ENCODE measurements at places on chromosomes 1 and 21. TPM values are rescaled to one million over a fixed set of nuclear protein-coding genes. Genes with fewer than 3 reads are reported as not detected.

TNN gene
- total RNA-seq = not detected

DNA sequence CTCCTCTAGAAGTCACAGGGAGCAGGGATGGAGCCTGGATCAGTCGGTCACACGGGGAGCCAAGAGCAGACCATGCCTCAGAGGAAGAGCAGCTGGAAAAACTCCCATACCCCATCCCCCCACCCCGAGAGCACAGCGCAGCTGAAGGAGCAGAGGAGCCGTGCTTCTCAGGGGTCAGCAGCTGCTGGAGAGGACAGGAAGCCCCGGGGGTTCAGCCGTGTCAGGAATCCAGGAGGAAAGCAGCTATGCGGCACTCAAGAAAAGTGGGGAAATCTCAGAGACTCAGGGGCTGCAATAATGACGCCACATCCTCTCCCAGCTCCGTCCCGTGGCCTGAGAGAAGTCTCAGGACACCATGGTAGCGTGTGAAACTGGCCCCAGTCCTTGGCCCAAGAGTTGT, 102.3 kb downstream of the NPHP4 start:
- ATAC-seq = no peak

LAD1 gene
- 328 TPM for total RNA-seq

KRTAP19-1 gene
- not detected for total RNA-seq

DNA sequence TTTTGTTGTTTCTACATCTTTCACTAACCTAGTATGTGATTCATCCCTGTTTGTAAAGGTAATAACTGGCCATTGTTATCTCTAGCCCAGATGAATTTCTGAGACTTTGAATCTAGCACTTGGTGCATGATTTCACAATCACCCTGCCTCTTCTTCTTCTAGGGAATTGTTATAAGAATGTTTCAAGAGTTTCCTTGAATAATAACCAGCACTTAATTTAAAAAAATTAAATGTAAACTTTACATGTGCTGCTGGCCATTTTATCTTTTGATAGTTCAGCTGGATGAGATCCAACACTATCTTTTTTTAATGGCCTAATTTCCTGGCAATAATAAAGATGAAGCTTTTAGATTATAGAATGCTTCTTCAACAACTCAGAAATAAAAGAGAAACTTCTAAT, 31.8 kb downstream of the UBE2U start:
- no peak for ATAC-seq

GRCh38 chr1:22749919-22750684, 39.5 kb downstream of the EPHB2 start:
- peak; percentile 90 for ATAC-seq

DNA sequence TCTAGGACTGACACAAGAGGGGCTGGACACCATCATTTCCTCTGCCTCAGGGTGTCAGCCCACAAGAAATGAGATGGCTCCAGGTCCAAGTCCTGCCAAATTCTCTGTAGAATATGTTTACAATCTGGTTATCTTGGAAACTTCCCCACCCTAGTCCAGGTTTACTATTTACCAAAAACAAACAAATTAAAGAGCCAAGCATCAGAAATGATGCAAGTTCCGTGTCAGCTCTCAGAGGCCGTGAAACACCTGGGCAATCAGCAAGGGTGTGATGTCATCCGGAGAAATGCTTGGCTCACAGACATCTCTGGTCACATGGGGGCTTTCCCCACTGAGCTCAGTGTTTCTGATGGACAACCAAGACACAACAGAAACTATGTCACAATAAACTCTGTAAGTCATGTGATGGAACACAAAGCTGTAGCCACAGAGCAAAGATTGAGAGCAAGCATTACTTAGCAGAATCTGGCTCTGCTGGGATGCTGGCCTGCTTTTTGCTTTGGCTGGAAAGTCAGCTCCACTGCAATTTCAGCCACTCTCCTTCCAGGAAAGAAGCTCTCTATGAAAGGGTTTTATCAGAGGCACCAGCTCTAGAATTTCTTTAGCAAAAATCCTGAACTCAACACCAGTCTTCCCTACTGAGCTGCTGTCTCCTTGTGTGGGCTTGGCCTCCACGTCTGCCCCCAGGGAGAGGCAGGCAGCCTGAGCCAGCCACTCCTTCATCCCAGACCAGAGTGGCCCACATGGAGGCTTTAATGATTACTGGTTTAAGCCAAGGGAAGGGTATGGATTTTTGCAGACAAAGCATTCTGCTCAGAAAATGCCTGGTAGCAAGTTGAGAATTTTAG, 55.9 kb downstream of the NENF start:
- ATAC-seq = peak; percentile 55

DNA sequence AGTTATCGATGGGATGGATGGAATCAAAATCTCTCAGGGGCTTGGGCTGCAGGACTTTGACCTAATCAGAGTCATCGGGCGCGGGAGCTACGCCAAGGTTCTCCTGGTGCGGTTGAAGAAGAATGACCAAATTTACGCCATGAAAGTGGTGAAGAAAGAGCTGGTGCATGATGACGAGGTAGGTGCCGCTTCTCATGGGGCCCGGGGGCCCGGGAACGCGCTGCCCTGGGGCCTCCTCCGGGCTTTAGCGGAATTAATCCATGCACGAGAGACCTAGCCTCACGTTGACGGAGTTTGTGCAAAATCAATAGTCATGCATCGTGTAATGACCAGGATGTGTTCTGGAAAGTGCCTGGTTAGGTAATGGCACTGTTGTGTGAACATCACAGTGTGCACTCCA, 43.8 kb downstream of the FAAP20 start:
- no peak for ATAC-seq

ZSWIM5 gene
- 0.56 TPM for total RNA-seq

GRCh38 chr1:58964428-58964827, 180.6 kb upstream of the JUN start:
- no peak for ATAC-seq

DNA sequence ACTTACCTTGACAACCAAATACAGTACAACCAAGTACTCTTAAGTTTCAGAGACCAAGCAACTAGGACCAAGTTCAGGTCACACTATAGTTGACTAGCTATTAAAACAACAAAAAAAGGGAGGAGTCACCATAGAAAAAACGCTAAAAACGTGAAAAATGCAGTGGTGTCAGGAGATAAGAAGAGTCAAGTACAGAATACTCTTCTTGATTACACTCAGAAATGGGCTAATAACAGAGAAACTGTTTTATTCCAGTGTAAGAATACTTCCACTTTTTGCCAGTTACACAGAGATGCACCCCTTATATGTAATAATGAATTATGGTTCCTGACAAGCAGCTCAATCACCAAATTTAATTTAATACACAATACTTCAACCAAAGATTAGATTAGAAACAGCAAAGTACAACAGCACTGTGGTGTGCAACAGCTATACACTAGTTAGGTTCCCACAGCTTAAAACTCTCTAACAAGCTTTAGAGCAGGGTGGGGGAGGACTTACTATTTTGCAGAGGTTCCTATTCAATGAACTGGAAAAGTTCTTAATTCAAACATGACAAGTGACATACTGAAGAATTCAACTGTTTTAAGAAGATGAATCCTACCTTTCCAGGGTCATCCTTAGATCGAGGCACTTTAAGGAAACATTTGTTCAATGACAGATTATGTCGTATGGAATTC, 70.4 kb downstream of the FOXJ3 start:
- no peak for ATAC-seq

- ATAC-seq = no peak
Measured at GRCh38 chr1:155209312-155209721, 822 bp downstream of the MTX1 start.

DNA sequence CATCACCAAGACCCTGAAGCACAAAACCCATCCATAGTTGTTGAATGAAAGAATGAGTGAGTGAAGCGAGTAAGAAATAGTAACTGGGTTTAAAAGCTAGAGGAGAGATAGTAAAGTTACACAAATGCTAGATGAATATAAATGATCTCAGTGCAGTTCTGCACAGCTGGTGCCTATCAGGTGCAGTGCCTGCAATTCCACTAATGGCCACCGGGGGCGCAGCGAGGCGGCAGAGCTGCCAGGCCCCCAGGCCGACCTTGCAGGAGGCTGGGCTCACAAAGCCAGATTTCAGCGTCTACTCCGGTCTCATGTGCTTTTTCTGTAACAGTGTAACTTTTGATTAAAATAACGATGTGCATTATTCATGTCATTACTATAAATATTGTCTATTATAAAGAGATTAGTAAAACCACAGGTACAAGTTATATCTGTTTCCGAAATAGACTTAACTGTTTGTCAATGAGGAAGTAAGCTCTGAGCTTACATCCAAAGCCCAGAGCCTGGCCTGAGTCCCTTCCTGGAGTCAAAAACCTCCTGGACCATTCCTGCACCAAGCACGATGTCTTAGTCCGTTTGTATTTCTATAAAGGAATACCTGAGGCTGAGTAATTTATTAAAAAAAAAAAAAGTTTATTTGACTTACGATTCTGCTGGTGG, 477.6 kb downstream of the NPHP4 start:
- ATAC-seq = peak; percentile 66

DNA sequence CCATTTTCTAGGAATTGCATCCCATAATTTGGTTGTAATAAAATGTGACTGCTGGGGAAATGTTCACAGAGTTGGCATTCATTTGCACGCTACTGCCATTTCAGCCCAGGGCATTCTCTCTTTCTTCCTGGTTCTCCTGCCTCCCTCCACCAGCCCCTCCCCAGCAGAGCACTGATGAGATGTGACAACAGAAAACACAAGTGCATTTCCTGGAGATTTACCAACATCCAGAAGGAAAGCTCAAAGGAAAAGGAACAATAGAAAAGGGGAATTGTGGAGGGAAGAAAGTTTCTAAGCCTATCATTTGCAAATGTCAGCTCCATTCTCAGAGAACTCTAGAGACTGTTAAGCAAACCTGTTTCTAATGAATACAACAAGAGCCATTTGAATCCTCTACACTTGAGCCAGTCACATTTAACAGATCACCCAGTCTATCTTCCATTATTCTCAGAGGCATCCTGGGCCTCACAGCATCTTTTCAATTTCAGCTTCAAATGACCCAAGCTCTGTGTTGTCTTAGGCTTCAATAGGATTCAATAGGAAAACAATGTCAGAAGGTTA, 395.6 kb upstream of the PBX1 start:
- no peak for ATAC-seq
